ENCODE measurements at places on chromosomes 6 and 20.

DNA sequence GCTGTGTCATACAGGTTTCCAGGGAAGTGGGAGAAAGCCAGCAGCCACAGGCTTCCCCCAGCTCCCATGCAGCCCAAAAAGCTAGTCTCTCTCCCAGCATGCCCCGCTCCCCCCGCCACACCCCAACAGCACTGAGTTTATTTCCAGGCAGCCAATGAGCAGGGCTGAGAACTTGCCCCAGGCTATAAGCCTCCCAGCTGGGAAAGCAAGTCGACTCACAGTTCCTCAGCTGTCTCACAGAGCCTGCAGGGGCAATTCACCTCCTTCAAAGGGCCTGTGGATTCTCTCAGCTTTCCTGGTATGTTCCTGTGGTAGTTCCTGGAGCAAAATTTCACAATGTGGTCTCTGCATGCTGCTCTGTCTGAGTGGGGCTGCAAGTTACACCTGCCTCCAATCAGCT, 34.2 kb downstream of the PAX1 start:
- no peak for DNase-seq
- H3K4me1 ChIP-seq = no peaks in the 10 kb centered on the region
- H3K4me3 ChIP-seq = no peak overlapping the region
- H3K36me3 ChIP-seq = no peaks in the 10 kb centered on the region
- no peak overlapping the region for H3K27ac ChIP-seq

GRCh38 chr6:101429270-101429669, 35.8 kb downstream of the GRIK2 start:
- H3K36me3 ChIP-seq = no peaks in the 10 kb centered on the region
- DNase-seq = no peak
- no peaks in the 10 kb centered on the region for H3K27me3 ChIP-seq
- H3K4me3 ChIP-seq = no peak overlapping the region
- no peak overlapping the region for H3K27ac ChIP-seq

- H3K4me3 ChIP-seq = peak overlapping the region; percentile 61
- DNase-seq = peak; percentile 43
- no peaks in the 10 kb centered on the region for H3K27me3 ChIP-seq
- peak overlapping the region; percentile 70 for H3K27ac ChIP-seq
- H3K36me3 ChIP-seq = no peaks in the 10 kb centered on the region
- peaks cover 34% of the 10 kb centered on the region for H3K4me1 ChIP-seq
Measured at GRCh38 chr6:93417421-93418013, 1.8 kb downstream of the EPHA7 start.

- no peak overlapping the region for H3K4me3 ChIP-seq
- H3K27ac ChIP-seq = no peak overlapping the region
- H3K36me3 ChIP-seq = no peaks in the 10 kb centered on the region
- H3K4me1 ChIP-seq = no peaks in the 10 kb centered on the region
- H3K27me3 ChIP-seq = no peaks in the 10 kb centered on the region
Measured at GRCh38 chr20:60851826-60852704, 400.0 kb upstream of the CDH4 start.

- no peaks in the 10 kb centered on the region for H3K27me3 ChIP-seq
- no peaks in the 10 kb centered on the region for H3K4me1 ChIP-seq
- no peak overlapping the region for H3K4me3 ChIP-seq
- DNase-seq = no peak
- no peak overlapping the region for H3K27ac ChIP-seq
Measured at GRCh38 chr6:22343864-22344263, 47.0 kb upstream of the PRL start.

DNA sequence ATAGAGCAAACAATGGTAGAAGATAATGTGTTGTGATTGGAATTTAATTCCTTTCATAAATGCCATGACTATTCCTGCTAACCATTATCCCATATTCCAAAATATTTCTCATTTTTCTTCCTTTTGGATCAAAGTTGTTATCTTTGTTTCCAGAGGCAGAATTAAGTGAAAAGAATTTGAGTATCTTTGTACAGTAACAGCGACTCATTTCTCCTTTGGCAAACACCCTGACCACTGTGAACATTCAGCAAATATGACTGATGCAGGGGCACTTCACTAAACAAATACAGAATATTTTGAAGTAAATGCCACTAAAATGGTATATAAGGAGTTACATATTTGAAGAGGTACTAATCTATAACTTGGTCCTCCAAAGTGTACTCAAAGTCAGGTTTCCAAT, 105.0 kb upstream of the LAMP5 start:
- no peak overlapping the region for H3K4me3 ChIP-seq
- H3K36me3 ChIP-seq = peaks cover 20% of the 10 kb centered on the region
- no peaks in the 10 kb centered on the region for H3K27me3 ChIP-seq
- H3K27ac ChIP-seq = no peak overlapping the region

DNA sequence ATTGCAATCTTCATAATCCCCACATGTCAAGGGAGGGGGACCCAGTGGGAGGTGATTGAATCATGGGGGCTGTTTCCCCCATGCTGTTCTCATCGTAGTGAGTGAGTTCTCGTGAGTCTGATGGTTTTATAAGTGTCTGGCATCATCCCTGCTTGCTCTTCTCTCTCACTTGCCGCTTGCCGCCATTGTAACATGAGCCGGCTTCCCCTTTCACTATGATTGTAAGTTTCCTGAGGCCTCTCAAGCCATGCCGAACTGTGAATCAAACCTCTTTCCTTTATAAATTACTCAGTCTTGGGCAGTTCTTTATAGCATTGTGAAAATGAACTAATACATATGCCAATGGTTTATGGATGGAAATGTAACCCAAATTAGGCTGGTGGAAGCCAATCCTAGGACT, 109.4 kb upstream of the AKAP12 start:
- H3K4me1 ChIP-seq = no peaks in the 10 kb centered on the region
- no peaks in the 10 kb centered on the region for H3K27me3 ChIP-seq
- DNase-seq = no peak
- H3K4me3 ChIP-seq = no peak overlapping the region
- H3K27ac ChIP-seq = no peak overlapping the region

GRCh38 chr6:101259505-101259904, 134.0 kb upstream of the GRIK2 start:
- no peaks in the 10 kb centered on the region for H3K36me3 ChIP-seq
- H3K27me3 ChIP-seq = no peaks in the 10 kb centered on the region
- H3K27ac ChIP-seq = no peak overlapping the region
- no peaks in the 10 kb centered on the region for H3K4me1 ChIP-seq
- H3K4me3 ChIP-seq = no peak overlapping the region

DNA sequence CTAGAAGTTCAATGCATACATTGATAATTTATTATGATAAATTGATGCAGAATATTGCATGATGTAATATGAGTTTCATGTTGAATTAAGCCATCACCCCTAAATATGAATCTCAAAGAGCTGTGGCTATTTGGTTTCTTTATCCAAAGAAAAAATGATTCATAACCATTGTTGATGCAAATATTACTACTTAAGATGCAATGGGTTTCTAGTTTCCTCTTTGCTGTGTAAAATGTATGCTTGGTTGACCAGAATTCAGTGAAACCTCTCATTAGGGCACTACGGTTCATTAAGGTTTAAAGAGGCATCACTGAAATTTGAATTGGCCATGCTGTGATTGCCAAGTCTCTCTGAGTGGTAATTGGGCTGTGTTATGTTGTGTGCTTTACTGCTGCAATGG, 492.5 kb upstream of the FLRT3 start:
- H3K36me3 ChIP-seq = no peaks in the 10 kb centered on the region
- H3K27me3 ChIP-seq = no peaks in the 10 kb centered on the region
- H3K27ac ChIP-seq = no peak overlapping the region
- DNase-seq = no peak
- no peak overlapping the region for H3K4me3 ChIP-seq
- no peaks in the 10 kb centered on the region for H3K4me1 ChIP-seq

DNA sequence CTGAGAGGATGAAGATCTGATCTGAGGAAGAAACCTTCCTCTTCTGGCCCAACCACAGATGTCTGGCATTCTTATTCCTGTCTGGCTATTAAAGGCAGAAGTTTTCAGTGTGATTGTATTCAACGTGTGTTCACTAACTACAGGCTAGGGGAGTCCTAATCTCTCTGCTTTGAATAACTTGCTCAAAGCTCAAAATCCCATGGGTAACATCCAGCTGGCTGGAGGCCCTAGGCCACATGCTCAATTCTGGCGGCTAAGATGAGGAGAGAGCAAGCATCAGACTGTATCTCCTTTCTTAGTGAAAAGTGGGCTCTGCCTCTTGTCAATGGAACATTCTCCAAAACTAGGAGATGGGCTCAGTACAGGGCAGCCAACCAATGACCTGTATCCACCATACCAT, 478.0 kb downstream of the KIF16B start:
- H3K27ac ChIP-seq = no peak overlapping the region
- no peaks in the 10 kb centered on the region for H3K27me3 ChIP-seq
- no peak overlapping the region for H3K4me3 ChIP-seq

DNA sequence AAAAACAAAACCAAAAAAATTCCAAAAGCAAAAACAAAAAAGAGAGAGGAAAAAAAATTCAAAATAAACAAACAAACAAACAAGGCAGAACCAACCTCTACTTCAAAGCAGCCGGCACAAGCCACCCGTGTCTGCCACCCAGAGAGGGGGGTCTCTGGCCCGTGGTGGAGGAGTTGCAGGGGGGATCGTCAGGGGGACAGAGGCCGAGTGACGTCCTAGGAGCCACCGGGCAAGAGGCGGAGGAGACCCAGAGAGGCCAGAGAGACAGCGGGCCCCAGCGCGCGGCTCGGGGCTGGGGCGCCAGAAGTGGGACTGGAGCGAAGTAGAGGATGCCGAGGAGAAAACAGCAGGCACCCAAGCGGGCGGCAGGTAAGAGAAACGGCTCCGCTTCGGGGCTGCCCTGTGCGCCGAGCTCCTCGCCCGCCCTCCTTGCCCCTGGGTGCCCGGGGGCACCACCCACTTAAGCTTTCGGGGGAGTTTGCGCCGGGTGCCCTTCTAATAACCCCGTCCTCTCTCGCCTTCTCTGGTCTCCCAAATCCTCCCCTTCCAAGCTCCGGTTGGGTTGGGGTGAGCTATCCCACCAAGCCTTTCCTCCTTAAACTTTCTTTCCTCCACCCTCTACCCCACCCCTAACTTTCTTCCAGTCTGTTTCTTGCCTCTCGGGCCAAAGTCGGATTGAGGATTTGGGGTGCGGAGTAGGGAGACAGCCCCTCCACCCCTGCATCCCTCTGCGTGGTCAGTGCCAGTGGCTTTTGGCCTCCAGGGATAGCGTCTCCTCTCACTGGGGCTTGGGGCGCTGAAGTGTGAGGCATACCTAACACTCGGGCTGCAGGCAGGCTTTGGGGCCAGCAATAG, 1.0 kb downstream of the TSHZ2 start:
- no peak overlapping the region for H3K27ac ChIP-seq
- no peaks in the 10 kb centered on the region for H3K36me3 ChIP-seq
- H3K4me3 ChIP-seq = peak overlapping the region; percentile 93
- peaks cover 31% of the 10 kb centered on the region for H3K4me1 ChIP-seq

- no peak for DNase-seq
- H3K27ac ChIP-seq = no peak overlapping the region
- no peak overlapping the region for H3K4me3 ChIP-seq
Measured at GRCh38 chr6:111580826-111581505, 24.7 kb downstream of the TRAF3IP2 start.

GRCh38 chr20:9886227-9886626, 47.4 kb upstream of the PAK5 start:
- DNase-seq = no peak
- H3K27ac ChIP-seq = no peak overlapping the region
- H3K4me3 ChIP-seq = no peak overlapping the region
- no peaks in the 10 kb centered on the region for H3K4me1 ChIP-seq

GRCh38 chr20:54118220-54119001, 48.0 kb upstream of the BCAS1 start:
- no peak overlapping the region for H3K4me3 ChIP-seq
- H3K4me1 ChIP-seq = no peaks in the 10 kb centered on the region
- H3K36me3 ChIP-seq = no peaks in the 10 kb centered on the region
- H3K27me3 ChIP-seq = no peaks in the 10 kb centered on the region
- no peak for DNase-seq

DNA sequence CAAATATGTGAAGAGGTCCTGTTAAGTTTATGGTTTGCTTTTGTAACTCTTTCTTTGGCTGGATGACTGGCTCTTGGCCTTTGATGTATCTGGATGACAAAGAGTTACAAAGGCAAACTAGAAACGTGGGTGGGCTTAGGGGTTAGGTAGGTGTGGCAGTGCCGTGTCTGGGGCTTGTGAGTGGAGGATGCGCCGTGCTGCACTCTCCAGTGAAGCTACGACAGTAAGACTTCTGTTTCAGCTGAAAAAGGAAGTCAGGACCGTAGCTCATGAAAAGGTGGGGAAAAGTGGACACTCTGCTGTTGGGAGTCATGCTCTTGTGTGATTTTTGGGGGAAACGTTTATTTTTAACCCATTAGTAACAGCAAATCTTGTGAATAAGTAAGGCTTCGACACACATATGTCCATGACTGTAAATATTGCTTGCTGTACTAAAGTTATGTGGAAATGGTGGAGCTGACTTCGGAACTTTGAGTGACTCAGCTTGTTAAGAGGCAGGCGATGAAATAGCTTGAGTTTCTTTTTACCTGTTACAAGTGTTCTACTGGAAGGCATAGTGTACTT, 45.6 kb downstream of the DUSP22 start:
- no peaks in the 10 kb centered on the region for H3K36me3 ChIP-seq
- H3K4me1 ChIP-seq = peaks cover 35% of the 10 kb centered on the region
- no peak for DNase-seq
- H3K27ac ChIP-seq = no peak overlapping the region
- H3K4me3 ChIP-seq = no peak overlapping the region

DNA sequence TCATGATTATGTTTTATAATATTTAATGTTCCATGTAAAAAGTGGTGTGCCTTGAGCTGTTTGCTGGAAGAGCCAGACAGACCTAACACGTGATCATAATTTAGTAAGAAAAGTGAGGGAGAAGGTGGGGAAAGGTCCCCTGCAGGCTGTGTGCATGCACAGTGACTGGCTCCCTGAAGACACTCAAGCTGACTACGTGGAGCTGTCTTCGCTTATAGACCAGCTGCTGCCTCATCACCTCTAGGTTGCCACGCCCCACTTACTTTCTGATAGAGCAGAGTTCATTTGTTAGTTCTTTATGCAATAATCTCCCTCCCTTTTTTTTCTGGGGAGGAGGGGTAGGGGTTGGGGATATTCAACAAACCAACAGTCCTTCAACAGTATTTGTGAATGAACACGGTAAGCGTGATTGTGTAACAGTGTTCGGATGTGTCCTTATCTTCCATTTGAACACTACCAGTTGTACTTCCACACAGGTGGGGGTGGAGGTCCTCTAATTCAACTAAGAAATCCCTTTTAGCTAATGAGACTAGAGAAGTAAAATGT, 157.3 kb downstream of the BACH2 start:
- H3K4me1 ChIP-seq = no peaks in the 10 kb centered on the region
- H3K4me3 ChIP-seq = no peak overlapping the region
- H3K27ac ChIP-seq = no peak overlapping the region
- no peaks in the 10 kb centered on the region for H3K27me3 ChIP-seq
- H3K36me3 ChIP-seq = no peaks in the 10 kb centered on the region

GRCh38 chr6:168049706-168050224, 29.2 kb downstream of the FRMD1 start:
- no peak for DNase-seq
- H3K4me1 ChIP-seq = peaks cover 3% of the 10 kb centered on the region
- no peak overlapping the region for H3K27ac ChIP-seq

DNA sequence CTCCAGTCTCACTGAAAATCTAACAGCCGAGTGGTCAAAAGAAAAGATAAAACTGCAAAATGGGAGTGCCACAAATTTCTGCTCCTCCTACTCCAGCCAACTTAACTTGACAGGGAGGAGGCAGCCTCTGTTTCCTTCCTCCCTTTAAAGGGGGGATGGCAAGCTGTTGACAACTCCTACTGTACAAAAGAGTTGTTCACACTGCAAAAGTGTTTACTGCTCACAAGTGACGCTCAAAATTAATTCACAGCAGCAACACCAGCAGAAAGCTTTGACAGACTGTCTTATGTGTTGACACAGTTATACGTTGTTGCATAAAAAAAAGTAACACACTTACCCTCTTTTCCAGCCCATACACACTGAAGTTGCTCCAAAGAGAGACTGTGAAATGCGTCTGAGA, 169.8 kb downstream of the BACH2 start:
- no peak overlapping the region for H3K4me3 ChIP-seq
- no peaks in the 10 kb centered on the region for H3K27me3 ChIP-seq
- H3K36me3 ChIP-seq = no peaks in the 10 kb centered on the region
- peaks cover 3% of the 10 kb centered on the region for H3K4me1 ChIP-seq

All from cardiac muscle cell (in vitro differentiated cells and primary cell).